Activated CD8-positive, alpha-beta memory T cell treated with anti-CD3 and anti-CD28 coated beads for 48 hours (primary cell): ENCODE measurements at places on chromosomes 7 and 10.

GRCh38 chr7:44985900-44986217 lies 7.0 kb upstream of the MYO1G start:
- no peak for DNase-seq

DNA sequence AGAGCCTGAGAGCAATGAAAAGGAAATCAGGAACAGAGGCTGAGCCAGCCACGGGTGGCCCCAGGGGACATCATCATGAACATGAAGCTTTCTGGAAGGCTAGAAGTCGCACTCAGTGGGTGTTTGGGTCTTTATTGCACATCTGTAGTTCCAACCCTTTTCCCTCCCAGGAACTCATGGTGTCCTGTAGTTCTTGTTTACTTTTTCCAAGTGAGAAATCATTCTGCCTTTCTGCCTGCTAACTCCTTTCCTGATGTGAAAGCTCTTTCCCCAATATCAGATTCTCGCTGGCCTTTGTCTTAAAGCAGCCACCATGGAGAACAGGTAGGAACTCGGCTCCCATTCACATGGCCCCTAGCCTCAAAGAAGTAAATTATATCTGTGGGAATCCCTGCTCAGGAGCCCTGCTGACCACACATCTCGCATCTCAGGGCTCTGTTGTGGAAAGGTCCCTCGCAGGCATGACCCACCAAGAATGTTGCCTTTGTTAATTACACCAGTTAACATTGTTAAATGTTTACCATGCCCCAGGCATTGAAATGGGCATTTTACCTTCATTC lies 542.7 kb downstream of the TNS3 start:
- DNase-seq, result no peak

GRCh38 chr10:63491588-63492316 lies 26.0 kb upstream of the JMJD1C start:
- DNase-seq, result no peak

- DNase-seq, result no peak
Measured at GRCh38 chr10:104492329-104492940, 138.8 kb downstream of the CFAP58 start.

GRCh38 chr7:104450861-104451260 lies 122.5 kb downstream of the LHFPL3 start:
- no peak for DNase-seq

GRCh38 chr10:96625173-96625572 lies 38.4 kb upstream of the TM9SF3 start:
- DNase-seq, result no peak

GRCh38 chr7:116911801-116912200 lies 41.5 kb upstream of the ST7 start:
- no peak for DNase-seq

GRCh38 chr7:23759671-23760391 lies 49.8 kb downstream of the STK31 start:
- DNase-seq, result no peak

- no peak for DNase-seq
Measured at GRCh38 chr7:96649981-96650380, 59.7 kb downstream of the SEM1 start.

- DNase-seq, result no peak
Measured at GRCh38 chr10:34506786-34507185, 308.3 kb downstream of the PARD3 start.

GRCh38 chr10:123570898-123571515 lies 95.1 kb upstream of the GPR26 start:
- DNase-seq, result no peak

DNA sequence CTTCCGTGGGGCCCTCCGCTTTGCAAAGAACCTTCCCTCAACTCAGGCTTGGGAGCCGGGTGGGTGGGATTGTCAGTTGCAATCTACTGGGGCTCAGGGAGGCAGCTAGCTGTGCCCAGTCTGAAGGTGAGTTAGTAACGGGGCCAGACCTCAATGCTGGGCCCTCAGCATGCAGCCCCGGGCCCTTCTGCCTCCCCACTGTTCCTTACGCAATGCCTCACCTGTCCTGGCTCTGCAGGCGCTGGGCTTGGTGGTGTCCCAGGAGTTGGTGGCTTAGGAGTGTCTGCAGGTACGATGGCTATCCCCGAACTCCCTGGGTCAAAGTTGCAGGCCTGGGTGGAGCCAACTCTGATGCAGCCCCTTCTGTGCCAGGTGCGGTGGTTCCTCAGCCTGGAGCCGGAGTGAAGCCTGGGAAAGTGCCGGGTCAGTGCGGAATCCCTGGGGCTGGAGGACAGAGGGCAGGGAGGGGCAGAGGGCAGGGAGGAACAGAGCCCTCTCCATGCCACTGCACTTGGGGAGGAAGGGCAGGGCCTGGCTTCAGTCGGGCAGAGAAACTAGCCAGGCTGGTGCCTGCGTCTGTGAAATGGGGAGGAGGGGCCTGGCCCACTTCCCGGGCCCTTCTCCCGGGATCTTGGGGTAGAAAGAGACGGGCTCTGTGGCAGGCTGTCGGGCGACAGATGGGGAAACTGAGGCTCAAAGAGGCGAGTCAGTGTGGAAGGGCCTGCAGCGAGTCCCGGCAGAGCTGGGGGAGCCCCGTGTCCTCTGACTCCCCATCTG lies 15.0 kb downstream of the ELN start:
- DNase-seq, result no peak

DNA sequence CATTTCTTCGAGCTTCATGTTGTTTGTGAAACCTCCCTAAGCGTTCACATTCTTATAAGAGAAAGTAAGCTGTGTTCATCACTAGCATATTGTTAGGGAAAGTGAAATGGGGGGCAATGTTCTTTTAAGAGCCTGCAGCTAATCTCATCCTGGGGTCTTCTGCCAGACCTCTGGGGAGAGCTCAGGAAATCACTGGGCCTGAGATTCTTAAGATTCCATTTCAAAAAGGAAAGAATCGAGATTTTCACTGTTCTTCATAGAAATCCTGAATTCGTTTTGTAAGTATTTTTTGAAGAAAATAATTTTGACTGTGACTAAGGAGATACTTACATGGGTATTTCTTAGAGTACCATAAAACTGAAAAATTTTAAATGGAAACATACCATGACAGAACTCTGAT lies 160.7 kb downstream of the CDCA7L start:
- no peak for DNase-seq

DNA sequence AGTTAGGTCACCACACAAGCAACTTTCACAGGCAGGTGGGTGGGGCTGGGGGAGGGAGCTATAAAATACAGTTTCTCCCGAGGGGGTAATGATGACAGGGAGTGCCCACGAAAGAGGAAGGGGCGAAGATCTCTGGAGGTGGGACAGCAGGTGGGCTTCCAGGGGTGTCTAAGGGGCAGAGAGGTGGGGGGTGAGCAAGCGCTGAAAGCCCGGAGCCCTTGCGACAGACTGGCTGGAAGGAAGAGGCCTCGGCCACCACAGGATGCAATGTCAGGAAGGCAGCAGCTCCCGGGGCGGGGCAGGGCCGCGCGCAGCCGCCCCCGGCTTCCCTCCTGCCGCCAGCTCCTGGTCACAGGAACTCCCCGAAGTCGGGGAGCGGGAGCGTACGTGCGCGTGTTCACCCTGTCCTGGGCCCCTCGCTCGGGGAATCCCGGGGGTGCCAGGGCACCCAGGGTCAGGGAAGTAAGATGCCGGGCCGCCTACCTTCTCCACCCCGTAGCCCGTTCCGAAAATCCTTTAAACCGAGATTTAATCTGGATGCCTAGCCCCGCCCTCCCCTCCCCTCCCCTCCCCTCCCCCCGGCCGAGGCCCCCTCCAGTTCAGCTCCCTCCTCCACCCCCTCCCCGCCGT lies 105.2 kb upstream of the PPIF start:
- DNase-seq, result peak; percentile 43

DNA sequence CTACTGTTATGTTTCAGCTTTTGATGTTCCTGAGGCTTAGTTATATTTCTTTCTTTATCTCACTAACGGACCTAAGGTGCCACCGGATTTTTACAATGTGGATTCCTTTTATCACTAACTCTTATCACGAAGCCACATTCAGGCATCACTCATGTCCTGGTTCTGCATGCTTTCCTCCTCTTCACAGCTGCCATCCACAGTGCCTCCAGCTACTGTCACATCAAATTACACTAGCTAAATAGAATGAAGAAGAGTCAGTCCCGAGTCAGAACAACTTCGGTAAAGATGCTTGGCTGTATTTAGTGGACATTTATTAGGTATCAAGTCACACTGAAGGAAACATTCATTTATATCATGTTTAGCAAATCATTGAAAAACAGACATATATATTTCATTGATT lies 153.2 kb downstream of the NEBL start:
- DNase-seq, result no peak

- no peak for DNase-seq
Measured at GRCh38 chr7:158569858-158570323, 17.7 kb downstream of the PTPRN2 start.

DNA sequence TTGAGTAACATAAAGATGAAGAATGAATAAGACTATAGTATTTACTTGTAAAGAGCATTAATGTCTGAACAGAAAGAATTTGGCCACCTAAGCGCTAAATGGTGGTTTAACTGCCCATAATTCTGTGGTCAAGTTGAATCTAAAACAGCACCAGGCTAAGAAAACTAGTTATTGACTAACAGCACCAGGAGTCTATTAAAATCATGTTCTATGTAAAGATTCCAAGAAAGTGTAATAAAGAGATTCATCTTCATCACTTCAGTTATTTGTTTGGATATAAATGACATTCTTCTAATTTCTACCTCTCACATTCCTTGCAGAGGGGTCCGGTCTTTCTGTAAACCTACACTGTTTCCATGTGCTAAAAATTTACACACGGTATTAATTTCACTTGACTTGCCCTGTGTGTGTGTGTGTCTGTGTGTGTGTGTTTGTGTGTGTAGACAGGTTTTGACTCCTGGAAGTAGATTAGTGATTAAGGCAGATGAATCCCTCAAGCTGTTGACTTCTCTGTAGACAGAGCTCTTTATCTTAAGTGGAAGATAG lies 84.4 kb downstream of the KLF6 start:
- DNase-seq, result no peak

DNA sequence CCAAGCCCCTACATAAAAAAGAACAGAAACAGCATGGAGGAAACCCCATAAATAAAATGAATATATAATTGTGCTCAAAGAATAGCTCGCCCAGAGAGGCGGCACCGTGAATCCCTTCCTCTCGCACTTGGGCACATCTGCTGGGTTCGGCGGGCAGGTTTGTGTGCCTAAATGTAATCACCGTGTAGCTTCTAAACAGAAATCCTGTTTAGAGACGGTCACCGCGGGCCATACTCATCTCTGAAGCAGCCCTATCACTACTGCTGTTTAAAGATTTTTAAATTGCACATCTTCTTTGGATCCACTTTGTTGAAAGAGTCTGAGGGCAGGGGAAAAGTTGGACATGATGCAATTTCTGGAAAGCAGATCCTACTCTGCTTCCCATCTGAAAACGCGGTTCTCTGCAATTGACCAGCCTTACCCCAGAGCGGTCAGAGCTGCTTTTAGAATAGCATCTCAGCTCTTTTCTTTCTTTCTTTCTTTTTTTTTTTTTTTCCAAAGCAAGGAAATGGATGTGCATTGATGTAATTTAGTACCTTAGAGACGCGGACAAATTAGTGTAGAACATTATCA lies 6.4 kb downstream of the DRGX start:
- DNase-seq, result no peak

GRCh38 chr7:1320616-1321240 lies 88.1 kb downstream of the UNCX start:
- no peak for DNase-seq

- peak; percentile 62 for DNase-seq
Measured at GRCh38 chr10:133329491-133330202, 7.0 kb downstream of the CALY start.

DNA sequence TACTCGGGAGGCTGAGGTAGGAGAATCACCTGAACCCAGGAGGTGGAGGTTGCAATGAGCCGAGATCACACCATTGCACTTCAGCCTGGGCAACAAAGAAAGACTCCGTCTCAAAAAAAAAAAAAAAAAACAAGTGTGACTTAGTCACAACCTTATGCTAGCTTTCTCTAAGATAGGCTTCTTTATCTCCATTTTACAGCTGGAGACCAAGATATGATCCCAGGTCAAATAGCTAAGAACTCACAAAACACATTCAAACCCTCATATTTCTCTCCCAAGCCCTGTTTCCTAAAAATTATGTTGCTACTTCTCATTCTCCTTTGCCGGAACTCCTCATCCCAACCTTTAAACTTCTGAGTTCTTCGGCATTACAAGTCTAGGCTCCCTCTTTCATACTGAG lies 13.0 kb upstream of the DHTKD1 start:
- DNase-seq, result no peak

- DNase-seq, result no peak
Measured at GRCh38 chr7:4052130-4052529, 630.0 kb upstream of the FOXK1 start.

DNA sequence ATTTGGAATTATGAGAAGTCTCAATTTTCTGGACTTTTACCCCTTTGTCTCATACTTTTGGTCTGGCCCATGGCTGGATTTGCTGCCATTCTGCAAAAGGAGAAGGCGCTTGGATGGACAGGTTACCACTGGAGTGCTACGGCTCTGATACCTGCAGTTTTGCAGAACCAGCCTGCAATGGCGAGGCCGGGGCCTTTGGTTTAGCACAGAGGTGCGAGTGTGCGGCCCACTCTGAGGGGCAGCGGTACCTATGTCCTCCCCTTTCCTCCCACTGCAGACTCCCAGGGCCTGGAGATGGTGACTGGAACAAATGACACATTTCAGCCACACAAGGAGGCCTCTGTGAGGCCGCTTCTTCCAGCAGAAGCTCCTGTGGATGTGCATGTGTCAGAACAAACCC lies 11.9 kb downstream of the ZNF777 start:
- no peak for DNase-seq

GRCh38 chr10:124303662-124304418 lies 114.9 kb downstream of the OAT start:
- DNase-seq, result no peak

- DNase-seq, result no peak
Measured at GRCh38 chr7:114854369-114854768, 67.5 kb upstream of the MDFIC start.

- no peak for DNase-seq
Measured at GRCh38 chr7:149455175-149455950, 5.5 kb downstream of the ZNF777 start.

GRCh38 chr10:112374724-112375541 lies 1.0 kb downstream of the ACSL5 start:
- no peak for DNase-seq

DNA sequence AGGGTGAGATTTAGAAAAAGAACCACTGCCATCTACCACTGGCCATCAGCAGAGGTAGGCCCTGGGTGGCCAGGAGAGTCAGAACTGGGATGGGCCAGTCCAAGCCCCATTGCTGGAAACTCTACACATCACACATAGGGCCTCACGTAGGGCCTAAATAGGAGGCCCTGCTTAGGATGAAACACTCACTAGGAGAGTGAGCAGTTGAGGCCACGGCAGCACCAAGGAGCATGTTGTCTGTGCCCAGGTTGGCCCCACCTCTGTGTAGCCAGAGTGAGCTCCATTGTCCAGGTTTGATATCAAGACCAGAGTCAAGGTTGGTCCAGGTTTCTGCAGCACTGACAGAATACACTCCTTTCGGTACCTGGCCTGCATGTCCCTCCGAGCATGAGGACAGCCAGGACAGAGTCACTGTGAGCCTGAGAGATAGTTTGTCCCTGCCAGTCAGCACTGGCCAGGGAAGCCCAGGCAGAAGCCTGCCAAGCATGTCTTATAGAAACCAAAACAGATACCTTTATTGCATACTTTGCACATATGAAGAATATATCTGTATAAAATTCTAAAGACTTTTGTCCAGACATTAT lies 77.9 kb upstream of the CAMK2B start:
- no peak for DNase-seq
